ENCODE measurements at places on chromosomes 12 and 14.

GRCh38 chr12:75488553-75488952 is 8.0 kb downstream of the GLIPR1 start:
- peak; percentile 45 for DNase-seq

GRCh38 chr14:56194042-56194441 is 75.8 kb downstream of the PELI2 start:
- no peak for DNase-seq

DNA sequence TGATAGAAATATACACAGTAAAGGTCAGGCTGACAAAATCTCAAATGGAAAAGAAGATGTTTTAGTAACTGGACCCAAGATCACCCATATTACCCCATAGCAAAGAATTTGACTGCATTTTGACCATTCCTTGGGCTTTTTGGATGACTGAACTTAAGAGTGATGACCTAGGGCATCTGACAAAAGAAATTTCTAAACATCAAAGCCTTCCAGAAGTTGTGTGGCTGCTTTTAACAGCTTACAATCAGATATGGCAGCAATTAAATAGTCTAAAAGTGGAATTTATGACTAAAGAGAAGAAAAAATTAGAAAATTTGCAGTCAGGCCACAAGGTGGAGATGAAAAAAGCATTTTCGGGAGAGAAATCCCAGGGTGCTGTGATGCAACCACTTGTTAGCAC is 563.0 kb downstream of the RERGL start:
- DNase-seq = no peak

DNA sequence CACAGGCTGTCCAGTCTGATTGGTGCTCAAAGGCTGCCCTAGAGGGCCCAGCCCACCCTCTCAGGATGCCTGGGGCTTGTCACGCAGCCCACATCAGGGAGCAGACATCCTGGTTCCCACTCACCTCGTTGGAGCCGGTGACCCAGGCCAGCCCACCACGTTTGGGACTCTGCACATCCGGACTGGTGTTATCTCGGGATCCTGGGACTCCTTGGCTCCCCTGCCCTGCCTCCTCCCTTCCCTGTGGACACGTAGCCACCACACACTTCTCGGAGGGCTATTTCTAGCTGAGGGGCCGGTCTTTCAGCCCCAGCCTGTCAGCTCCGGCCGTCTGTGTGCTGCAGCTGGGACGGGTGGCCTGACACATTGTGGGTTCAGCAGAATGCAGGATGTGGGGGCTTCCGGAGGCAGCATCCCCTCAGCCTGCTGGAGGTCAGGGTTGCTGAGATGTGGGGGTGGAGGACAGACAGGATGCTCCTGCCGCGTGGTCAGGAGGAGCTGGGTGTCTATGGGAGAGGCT is 12.8 kb upstream of the FGF23 start:
- DNase-seq = no peak

DNA sequence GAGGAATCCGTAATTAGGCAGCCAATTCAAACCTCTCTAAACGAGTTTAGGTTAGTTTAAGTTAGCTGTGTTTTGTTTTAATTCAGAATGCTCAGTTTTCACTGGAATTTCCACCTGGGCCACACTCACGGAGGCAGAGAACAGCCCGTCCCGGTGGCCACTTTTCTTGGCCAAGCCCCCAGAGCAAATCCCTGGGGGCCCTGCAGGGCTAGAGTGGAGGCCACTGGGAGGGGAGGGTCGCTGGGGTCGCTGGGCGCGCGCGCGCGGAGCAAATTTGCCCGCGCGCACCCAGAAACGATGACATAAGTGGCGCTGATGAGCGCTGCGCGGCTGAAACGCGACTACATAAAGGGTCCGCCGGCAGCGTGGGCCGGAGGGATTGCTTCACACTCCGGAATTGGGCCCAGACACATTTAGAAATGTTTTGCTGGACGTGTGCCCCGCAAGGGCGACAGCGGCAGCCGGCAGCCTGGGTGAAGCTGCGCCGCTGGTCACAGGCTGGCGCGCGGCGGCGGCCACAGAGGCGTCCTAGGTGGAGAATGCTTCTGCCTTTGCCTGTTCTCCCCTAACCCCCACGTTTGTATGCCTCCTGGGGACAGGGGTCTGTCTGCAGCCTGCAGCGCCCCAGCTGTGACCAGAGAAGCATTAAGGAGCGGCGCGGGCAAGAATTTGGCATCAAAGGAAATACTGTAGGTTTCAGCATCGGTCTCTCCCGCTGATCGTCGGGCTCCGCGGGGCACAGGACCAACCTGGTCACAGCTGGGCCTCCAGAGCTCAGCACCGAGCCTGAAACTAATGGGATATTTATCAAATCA is 37.9 kb upstream of the TBX5 start:
- no peak for DNase-seq

GRCh38 chr14:90541076-90541634 is 144.3 kb downstream of the CALM1 start:
- DNase-seq = no peak

- peak; percentile 74 for DNase-seq
These were observed 95.6 kb downstream of the GAS2L3 start for GRCh38 chr12:100668945-100669536.

DNA sequence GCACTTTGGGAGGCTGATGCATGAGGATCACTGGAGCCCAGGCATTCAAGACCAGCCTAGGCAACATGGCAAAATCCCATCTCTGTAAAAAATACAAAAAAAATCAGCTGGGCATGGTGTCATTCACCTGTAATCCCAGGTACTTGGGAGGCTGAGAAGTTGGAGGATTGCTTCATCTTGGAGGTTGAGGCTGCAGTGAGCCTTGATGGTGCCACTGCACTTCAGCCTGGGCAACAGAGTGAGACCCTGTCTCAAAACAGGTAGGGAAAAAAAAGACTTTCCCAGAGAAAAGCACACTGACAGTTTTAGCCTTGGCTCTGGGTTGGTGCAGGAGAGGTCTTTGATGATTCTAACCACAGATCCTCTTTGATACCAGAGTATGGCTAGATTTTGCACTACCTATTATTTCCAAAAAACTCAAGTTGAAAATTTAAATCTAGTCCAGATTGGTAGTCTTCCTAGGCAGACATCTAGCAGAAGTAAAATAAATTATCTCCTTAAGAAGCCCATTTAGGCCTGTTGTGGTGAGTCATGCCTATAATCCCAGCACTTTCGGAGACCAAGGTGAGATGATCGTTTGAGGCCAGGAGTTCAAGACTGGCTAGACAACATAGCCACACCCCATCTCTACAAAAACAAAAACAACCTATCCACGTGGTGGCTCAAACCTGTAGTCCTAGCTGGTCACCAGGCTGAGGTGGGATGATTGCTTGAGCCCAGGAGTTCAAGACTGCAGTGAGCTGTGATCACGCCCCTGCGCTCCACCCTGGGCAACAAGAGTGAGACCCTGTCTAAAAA is 18.6 kb downstream of the LARP4 start:
- no peak for DNase-seq
